ENCODE measurements at places on chromosomes 2 and 18.

DNA sequence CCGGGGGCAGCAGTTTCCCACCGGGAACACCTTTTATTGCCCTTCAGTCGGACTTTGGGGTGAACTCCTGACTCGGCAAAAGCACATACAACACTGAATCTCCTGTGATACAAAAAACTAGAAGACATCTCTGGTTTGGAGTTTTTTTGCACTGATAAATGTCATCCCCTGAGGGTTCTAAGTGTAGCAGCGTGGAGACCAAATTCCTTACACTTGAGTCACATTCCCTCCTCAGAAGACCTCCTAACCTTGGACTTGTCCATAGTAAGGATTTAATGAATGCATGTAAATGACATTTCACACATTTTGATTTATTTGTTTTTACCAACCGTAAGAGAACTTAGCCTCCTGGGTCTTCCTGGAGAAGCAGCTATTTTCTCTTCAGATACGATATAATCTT, 54.0 kb upstream of the GPR45 start:
- DNase-seq, result no peak

DNA sequence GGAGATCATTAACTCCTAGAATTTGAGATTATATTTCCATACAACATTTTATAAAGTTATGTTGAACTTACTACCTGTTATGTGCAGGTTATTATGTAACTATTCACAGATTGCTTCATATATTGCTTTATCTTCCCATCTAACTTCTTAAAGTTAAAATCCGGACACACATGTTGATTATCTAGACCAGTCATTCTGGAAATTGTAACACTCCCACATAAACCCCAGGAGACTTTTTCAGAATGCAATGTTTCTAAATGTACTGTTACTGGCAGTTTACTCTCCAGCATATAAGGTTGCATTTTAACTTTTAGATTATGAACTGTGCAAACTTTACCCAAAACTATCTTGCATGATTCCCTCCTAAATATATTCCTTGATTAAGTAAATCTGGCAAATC, 70.5 kb upstream of the FAM117B start:
- no peak for DNase-seq

DNA sequence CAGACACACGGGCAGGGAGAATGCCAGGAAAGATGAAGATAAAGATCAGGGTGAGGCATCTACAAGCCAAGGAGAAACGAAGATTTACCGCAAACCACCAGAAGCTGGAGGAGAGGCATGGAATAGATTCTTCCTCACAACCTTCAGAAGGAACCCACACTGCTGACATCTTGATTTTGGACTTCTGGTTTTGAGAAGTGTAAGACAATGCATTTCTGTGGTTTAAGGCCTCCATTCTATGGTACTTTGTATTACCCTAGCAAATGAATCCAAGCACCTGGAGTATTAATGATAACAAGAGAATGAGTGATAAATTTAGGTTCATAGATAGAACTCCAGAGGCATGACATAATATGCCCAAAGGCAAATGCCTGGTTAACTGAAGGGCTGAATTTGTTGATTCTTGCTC, 11.8 kb upstream of the FN1 start:
- no peak for DNase-seq

GRCh38 chr2:119823734-119824334, 64.1 kb downstream of the PTPN4 start:
- peak; percentile 23 for DNase-seq

GRCh38 chr18:49075681-49076080, 124.9 kb upstream of the SMAD7 start:
- DNase-seq, result no peak

DNA sequence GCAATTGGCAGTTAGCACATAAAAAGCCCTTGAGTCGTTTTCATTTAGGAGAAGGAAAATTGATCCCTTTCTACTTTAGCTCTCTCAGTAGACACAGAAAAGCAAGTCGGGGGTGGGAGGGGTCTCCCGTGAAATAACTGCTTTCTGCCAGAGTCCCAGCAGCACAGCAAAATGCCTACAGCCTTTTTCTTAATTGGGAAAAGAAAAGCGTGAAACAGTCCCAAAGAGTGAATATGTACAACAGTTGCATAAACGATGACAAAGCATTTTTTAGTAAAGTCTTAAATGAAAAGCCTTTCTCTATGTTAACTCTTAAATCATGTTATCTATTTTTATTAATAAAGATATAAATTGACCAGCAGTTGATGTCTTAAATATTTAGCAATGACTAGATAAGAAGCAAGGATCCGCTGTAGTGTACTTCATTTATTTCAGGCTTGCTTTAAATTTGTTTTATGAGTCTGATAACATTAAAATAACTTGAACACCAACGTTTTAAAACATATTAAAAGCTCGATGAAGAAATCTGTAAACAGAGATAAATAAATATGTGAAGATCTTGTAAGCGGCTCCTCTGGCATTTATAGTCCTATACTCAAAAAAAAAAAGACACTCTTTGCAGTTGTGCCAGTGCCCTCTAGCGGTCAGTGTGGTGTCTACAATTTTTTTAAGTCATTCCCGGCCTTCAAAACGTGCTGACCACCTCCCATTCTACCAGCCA, 42.3 kb upstream of the ATIC start:
- DNase-seq, result peak; percentile 65

- peak; percentile 51 for DNase-seq
Observed at GRCh38 chr2:17791121-17791816, 25.0 kb upstream of the MSGN1 start.

GRCh38 chr2:127611076-127611925, 34.7 kb upstream of the GPR17 start:
- DNase-seq, result no peak

- no peak for DNase-seq
Observed at GRCh38 chr2:4217737-4218136, 514.4 kb downstream of the DCDC2C start.

DNA sequence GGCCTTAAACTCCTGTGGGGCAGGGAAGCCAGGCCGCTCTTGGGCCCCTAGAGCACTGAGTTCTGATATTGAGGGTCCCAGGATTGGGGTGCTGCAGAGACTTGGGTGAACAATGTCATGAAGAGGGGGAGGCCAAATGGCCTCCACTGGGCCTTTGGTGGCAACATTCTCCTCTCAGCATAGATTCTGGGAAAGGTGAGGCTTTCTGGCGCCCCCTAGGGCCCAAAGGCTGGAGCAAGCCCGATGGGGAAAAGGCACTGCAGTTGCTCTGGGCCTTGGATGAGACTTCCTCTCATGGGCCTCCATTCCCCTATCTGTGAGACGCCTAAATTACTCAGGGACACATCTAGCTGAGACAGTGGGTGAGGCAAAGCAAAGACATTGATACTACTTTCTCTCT, 84.8 kb downstream of the ACAA2 start:
- DNase-seq, result no peak

DNA sequence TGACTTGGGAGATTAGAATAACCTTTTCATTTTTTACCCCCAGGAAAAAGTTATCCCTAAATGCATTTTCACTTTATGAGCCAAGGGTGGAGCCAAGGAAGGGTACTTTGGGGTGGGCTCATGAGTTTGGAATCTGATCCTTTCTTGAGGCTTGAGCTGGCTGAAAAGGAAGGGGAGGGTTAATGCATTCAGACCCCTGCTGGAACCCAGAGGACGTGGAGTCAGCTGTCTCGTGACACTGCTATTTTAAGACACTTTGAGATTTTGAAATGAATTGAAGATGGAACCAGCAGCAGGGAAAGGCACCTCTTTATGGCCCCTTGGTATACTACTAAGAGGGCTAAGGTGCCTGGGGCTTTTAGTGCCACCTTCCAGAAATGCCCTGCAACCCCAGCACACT, 90.4 kb downstream of the MARCHF4 start:
- DNase-seq, result no peak

- DNase-seq, result peak; percentile 42
Observed at GRCh38 chr2:160491911-160492371, 1.7 kb downstream of the RBMS1 start.

DNA sequence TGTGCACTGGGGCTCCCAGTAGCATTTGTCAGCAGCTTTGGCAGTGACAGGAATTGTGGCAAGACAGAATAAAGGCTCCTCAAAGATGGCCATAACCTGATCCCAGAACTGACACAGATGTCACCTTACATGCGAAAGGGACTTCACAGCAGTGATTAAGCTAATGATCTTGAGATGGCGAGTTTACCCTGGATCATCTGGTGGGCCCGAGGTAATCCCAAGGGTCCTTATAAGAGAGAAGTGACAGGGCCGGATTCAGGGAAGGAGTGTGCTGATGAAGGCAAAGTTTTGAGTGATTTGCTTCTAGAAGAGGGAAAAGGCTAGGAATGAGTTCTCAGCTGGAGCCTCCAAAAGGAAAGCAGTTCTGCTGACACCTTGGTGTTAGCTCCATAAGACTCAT, 333.9 kb downstream of the LPIN1 start:
- DNase-seq, result no peak

DNA sequence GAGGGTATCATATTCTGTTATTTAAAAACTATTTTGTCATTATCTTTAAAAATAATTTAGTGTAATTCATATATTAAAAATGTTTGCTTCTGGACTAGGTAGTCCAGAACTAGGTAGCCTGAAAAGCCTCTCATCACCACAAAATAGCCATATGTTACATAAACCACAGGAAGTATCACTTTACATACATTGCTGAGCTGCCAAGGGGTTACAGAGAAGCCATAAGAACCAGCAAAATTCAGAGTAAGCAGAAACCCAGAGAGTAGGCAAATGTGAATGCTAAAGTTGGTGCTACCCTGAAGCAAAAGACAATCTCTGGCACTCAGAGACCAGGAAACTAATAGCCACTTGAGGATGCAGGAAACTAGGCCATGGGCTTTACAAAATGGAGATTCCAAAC, 60.9 kb downstream of the LOXHD1 start:
- DNase-seq, result no peak

DNA sequence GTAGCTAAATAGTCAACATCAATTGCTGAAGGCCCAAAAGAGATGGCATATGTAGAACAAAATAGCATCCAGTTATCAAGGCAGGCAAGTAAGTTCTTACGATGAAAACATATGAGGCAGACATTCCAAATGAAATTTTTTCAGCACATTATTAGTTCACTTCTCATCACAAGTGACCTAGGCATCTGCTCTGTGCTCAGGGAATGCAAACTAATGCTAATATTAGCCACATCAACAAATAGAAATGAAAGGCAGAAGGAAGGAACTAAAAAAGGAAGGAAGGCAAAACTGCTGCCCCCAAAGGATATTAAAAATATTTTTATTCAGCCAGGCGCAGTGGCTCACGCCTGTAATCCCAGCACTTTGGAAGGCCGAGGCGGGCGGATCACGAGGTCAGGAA, 51.2 kb upstream of the ROCK1 start:
- DNase-seq, result no peak

DNA sequence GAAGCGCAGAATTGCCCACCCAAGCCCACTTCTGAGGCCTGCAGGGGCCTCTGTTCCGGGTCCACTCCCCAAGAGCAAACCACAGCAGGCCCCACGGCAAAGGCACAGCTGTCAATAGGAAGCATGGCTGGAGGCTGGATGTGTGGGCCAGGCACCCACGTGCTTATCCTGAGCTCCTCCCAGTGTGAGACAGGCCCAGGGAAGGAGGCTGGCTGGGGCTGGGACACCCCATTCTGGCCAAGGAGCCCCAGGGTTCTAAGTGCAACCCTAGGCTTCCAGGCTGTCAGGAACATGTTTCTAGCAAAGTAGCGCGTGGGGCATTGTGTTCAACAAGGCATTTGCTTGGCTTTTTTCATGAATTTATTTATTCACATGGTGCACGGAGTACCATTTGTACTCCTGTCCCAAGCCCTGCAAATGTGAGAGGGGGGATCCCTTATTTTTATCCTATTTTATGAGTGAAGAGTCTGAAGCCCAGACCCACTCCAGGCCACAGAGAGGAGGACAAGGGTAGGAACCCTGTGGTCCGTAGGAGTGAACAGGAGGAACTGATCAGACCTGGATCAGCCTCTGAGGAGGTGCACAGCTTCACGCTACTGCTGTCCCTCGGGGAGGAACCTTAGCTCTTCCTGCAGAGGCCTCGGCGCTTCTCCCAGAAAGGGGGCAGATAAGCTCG, 6.1 kb upstream of the RAB17 start:
- no peak for DNase-seq

- no peak for DNase-seq
Observed at GRCh38 chr18:10702206-10702605, 176.4 kb downstream of the NAPG start.

- DNase-seq, result no peak
Observed at GRCh38 chr2:222926915-222927314, 66.1 kb downstream of the ACSL3 start.

GRCh38 chr2:177758591-177759371, 313.8 kb downstream of the PDE11A start:
- peak; percentile 79 for DNase-seq

DNA sequence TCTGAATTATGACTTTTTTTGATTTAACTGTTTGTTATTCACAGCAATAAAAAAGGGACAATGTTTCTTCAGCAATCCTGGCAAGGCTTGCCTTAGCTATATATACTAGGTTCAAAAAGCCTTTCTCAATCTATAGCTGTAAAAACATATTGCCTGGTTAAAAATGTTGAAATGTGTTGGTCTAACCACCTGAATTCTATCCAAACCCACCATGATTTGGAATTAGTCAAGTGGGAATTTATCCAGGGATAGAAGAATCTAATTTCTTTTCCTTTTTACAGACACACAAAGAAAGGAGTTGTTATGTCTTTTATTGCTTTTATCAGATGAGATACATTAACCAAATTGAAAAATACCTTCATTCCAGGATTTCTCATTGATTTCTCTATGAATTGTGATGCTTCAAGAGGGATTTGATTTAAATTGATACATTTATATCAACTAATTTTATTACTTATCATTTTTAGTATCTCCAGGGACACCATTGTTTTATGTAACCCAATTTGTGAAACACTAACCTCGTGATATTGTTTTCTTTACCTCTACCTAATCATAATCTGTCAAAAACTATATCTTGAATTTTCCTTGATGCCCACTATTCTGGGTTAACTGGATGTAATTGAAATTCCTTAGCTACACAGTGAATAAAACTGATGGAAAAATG, 88.1 kb downstream of the LRP1B start:
- no peak for DNase-seq

- no peak for DNase-seq
Observed at GRCh38 chr2:70888366-70888922, 47.3 kb upstream of the ATP6V1B1 start.

DNA sequence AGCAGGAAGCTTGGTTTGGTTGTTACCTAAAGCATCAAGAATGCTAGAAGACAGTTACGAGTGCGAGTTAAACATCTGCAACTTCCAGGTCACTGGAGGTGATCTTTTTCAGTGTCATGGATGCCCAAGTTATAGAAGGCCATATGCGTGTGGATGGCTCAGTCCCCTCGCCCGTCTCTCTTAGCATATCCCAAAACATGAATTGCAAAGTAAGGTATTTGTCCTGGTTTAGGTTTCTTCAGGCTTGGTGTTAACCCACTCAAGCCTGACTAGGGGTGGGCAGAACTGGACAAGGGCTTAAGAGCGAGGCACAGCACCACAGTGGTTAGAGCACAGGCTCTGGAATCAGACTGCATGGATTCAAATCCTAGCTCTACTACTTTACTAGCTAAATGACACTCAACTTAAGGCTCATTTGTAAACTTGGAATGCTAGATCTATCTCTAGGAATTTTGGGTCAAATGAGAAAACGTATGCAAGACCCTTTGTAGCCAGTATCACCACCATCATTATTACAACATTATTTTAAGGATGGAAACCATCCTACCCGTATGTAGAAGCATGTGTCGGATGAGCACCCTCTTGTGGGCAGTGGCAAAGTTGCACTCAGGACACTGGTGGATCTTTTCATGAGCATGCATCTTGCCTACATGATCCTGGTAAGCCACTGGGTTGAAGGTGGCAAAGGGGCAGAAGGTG, 11.2 kb downstream of the ZNF142 start:
- DNase-seq, result peak; percentile 48

Measured in right hindlimb (tissue), 1 donor.